ENCODE measurements at places on chromosomes 5 and 9.
A peak's percentile ranks its signal among the peaks of the same experiment; 100 is the strongest.

- DNase-seq, result no peak
Observed at GRCh38 chr9:116883676-116884075, 196.6 kb downstream of the TRIM32 start.

GRCh38 chr5:135492319-135492626, 40.1 kb upstream of the TIFAB start:
- no peak for DNase-seq

- DNase-seq, result no peak
Observed at GRCh38 chr5:65902104-65902503, 24.3 kb upstream of the ERBIN start.

- no peak for DNase-seq
Observed at GRCh38 chr5:62000646-62001045, 305.4 kb upstream of the KIF2A start.

GRCh38 chr9:15357050-15357653, 50.1 kb upstream of the TTC39B start:
- peak; percentile 6 for DNase-seq

DNA sequence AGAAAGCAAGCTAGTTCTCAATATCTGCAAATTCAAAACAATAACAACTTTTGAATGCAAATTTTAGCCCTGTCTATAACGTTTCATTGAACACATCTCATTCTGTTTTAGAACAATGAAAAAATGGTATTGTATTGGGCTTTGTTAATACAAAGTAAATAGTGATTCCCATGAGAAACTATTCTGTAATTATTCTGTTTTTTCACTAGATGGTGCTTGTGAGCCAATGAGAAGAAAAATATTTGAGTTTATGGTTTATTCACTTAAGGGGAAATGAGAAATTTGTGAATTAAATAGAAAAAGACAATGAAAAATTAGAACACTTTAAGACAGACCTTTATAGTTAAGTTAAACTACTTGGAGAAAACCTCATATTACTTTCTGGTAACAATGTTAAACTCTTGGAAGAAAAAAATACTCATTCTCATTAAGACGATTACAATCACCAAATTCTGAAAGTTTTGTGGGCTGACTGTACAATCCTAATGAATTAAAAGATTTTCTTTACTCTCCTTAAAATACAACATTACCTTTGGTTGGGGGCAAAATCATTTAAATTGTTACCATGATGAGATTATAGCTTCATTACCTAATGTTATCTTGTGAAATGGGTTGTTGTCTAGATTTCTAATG, 127.0 kb downstream of the NNT start:
- no peak for DNase-seq

DNA sequence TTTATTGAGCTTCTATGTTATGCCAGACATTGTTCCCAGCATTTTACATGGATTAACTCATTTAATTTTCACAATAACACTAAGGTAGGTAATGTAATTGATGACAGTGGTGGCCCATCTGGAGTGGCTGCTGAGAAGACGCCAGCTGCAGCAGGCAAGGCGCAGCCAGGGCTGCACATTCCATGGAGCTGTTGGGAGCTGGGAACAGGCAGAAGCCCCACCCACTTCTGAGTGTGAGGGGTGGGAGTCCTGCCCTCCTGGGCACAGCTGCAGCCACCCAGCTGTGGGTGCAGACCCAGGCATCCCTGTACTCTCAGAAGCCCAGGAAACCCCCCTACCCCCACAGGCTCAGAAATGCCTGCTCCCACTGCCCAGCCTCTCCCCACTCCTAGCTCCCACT, 183.3 kb downstream of the DEPDC1B start:
- no peak for DNase-seq

GRCh38 chr5:131156957-131157356, 8.1 kb downstream of the HINT1 start:
- no peak for DNase-seq

GRCh38 chr9:98550206-98550820, 158.4 kb downstream of the GABBR2 start:
- DNase-seq, result no peak

DNA sequence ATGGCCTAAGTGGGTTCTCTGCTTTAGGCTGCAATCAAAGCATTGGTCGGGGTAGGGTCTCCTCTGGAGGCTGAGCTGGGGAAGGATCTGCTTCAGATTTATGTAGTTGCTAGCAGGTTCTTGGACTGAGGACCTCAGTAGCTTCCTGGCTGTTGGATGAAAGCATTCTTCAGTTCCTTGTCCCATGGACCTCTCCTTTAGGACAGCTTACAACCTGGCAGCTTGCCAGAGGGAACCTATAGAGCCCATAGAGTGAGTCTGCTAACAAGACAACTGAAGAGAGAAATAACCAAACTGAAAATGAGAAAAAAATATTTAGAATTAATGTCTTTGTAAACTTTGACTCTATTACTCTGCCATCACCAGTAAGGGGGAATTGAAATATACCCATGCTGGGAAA, 12.4 kb downstream of the MRPS30 start:
- no peak for DNase-seq

- peak; percentile 94 for DNase-seq
Observed at GRCh38 chr9:37575921-37576721, at the start of gene FBXO10. TSS of gene FBXO10 (minus strand) at chr9:37576380. CDS start at chr9:37541768, 34,612 bp downstream.

DNA sequence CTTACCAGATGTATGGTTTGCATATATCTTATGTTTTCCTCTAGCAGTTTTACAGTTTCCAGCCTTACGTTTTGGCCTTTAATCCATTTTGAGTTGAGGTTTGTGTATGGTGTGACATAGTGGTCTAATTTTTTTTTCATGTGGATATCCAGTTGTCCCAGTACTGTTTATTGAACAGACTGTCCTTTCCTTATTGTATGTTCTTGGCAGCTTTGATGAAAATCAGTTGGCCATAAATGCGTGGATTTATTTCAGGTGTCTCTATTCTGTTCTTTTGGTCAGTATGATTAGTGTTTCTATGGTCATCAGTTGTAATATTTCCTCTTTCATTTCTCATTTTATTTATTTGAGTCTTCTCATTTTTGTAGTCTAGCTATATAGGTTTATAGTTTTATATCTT, 42.4 kb downstream of the SRFBP1 start:
- no peak for DNase-seq

GRCh38 chr5:102483736-102484135, 15.1 kb downstream of the SLCO6A1 start:
- DNase-seq, result no peak

GRCh38 chr9:115604831-115605483, 487.0 kb upstream of the TNC start:
- peak; percentile 78 for DNase-seq

DNA sequence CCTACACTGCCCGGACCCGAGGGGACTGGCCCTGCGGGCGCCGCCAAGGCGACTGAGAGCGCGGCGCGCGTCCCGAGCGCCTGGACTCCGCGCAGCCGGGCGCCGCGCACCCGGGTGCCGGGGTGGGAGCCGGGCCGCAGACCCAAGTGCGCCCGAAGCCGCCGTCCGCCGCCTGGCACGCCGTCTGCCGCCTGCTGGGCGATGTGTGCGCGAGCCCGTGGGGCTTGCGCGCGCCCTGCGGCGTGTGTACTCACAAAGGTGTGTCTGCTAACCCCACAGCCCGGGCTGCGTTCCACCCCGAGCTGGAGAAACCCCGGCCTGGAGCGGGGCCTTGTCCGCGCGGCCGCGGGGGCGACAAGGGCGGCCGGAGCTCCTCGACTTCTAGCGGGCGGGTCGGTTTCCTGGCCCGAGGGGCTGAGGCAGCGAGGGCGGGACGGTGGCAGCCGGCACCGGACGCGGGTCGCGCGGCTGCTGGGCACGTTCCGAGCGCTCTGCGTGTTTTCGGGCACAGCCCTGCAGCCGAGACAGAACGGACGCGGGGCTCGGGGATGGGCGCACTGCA, 1.1 kb upstream of the ZSWIM6 start:
- DNase-seq, result peak; percentile 95

DNA sequence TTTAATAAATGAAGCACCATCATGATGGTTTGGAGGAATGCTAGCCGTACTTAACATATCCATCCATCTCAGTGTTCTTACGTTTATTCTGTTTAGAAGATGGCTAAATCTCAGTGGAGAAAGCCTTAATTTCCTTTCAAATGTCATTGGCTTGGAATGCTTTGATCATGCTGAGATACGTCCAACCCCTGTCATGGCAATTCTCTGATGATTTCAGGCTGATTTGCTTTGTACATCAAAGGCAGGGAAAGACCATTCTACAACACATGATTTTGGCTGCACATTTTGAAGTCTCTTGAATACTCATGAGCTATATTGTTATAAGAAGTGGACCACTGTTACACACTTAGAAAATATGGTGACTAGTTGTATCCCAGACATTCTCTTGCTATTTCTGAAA, 1048.4 kb downstream of the MAT2B start:
- DNase-seq, result no peak

DNA sequence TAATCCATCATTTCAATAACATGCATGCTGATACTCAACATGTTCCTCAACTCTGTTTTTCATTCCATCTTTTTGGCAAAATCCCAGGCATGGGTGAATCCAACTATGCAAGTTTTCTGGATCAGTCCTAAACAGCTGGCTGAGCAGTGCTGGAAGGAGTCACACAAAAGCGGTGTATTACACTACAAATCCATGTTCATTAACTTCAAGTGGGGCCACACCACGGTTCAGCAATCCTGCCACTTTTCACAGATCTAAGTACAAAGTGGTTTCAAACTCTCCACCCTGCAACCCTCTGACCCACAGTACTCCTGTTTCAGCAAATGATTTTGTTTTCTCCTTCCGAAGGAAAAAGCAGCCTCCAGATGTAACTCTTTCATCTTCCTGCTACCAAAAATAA, 222.5 kb downstream of the EPB41L4A start:
- DNase-seq, result no peak

DNA sequence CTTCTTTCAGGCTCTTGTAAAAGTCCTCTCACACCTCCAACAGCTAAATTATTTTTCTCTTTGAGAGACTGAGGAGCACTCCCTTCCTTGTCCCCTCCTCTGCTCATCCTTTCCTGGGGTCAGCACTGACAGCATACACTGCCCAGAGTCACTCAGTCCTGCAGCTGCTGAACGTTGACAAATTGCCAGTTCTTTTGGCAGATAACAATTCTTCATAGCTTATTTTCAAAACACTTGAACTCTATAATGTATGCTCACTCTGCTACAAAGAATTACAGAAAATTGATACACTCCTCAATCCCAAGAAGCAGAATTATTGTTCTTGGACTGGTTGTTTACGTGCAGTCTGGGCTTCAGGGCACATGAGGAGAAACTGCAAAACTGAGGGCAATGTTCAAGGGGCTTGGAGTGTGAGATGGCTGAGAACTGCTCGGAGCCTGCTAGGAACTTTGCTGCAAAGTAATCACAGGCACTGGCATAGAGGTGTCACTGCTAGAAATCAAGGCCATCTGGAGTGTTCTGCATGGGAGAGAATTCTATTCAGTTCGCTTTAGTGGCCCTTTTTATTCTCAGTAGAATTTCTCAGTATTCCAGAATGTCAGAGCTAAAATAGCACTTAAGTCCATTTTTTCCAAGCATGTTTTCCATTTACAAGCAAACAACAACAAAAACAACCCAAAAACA, 96.4 kb upstream of the SPOCK1 start:
- no peak for DNase-seq

- no peak for DNase-seq
Observed at GRCh38 chr9:134192951-134193731, 28.8 kb upstream of the RNU6ATAC start.

DNA sequence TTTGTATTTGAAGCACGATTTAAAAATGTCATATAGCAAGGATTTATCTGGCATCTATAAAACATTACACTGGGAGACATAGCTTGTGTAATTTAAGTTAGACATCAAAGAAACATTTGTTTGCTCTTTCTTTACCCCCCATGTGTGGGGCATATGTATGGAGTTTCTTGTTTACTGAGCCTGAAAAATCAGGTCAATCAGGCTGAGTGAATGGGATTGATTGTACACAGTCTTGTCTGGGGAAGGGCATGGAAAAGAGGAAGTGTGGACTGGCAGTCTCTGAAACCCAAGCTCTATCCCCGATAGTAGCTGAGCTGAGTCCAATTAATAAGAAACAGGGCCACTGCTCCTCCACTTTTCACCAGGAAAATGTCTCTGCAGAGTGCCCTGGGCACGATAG, 49.4 kb downstream of the SLC46A2 start:
- no peak for DNase-seq

DNA sequence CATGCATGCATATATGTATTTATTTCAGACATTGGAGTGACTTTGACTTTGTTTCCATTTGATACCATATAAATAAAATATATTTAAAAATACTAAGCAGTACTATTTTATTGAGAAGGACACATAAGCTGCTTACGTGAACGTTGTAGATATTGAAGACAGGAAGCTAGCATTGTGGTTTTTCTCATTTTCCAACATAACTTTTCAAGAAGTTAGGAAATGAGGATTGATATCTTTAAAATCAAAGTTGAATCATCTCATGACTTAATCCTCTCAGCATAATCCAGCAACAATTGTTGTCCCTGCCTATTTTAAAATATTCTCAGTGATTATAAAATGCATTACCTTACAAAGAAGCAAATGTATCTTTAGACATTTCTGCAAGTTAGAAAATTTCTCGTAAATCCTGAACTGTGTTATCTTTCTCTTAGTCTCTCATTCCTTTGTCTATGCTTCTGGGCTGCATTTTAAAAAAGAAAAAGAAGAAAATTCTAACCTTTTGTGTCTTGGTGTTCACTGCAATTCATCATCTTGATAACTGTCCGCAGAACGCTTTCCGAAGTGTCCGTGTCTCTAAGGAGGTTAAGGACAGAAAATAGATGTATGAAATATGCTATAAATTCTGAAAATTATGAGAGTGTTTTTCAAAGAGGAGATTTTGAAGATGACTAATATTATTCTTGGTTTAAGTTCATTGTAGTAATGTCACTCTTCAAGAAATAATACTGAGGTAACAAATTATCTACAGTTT, 1089.9 kb upstream of the CDH6 start:
- DNase-seq, result no peak

DNA sequence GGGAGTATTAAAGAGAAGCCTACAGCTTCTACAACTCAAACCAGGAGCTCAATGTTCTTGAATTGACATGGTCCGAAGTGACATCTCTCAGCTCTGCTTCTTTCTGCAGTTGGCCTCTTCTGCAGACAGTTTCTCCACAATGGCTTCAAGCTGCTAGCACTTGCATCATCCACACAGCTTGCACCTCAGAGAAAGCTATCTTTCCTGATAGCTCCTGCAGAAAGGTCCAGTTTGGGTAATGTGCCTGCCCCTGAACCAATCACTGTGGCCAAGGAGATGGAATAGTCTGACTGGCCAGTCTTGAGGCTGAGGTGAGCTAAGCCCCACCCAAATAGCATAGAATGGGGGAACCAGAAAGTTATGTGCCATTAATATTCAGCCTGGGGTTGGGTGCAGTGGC, 95.8 kb upstream of the ABCA1 start:
- DNase-seq, result peak; percentile 1

GRCh38 chr5:1331861-1332405, 13.0 kb downstream of the CLPTM1L start:
- DNase-seq, result peak; percentile 48

DNA sequence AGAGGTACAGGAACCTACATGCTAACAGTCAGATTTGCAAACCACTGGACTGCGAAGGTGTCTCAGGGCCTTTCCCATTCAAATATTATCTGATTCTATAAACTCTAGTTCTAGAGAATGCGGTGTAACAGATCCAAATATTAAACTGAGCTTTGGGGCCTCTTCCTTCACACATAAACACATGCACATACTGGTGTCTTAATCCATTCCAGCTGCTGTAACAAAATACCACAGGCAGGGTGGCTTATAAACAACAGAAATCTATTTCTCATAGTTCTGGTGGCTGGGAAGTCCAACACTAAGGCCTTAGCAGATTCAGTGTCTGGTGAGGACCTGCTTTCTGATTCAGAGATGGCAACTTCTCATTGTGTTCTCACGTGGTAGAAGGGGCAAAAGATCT, 30.2 kb downstream of the RETREG1 start:
- DNase-seq, result no peak
